ENCODE measurements at places on chromosomes 5 and 9.

DNA sequence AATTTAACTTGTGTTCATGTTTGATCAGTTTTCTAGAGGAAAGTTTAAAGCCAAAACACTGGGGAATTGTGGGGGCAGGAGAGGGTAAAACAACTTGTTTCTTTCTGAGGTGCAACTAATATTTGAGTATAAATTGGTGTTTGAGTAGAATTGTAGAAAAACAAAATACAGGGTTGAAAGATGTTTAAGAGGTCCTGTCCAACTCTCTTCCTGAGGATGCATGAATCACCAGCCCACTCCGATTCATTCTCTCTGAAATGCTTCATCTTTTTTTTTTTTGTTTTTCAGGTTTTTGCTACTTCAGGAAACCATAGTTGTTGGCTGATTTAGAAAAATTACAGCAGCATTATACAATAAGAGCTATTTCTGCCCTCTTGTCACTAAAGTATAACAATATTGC, 42.4 kb upstream of the TMC1 start:
- no peak for DNase-seq

- DNase-seq = no peak
Observed at GRCh38 chr5:131957721-131958441, 12.4 kb upstream of the MEIKIN start.

GRCh38 chr9:108813951-108814601, 41.7 kb downstream of the ACTL7B start:
- DNase-seq = no peak

DNA sequence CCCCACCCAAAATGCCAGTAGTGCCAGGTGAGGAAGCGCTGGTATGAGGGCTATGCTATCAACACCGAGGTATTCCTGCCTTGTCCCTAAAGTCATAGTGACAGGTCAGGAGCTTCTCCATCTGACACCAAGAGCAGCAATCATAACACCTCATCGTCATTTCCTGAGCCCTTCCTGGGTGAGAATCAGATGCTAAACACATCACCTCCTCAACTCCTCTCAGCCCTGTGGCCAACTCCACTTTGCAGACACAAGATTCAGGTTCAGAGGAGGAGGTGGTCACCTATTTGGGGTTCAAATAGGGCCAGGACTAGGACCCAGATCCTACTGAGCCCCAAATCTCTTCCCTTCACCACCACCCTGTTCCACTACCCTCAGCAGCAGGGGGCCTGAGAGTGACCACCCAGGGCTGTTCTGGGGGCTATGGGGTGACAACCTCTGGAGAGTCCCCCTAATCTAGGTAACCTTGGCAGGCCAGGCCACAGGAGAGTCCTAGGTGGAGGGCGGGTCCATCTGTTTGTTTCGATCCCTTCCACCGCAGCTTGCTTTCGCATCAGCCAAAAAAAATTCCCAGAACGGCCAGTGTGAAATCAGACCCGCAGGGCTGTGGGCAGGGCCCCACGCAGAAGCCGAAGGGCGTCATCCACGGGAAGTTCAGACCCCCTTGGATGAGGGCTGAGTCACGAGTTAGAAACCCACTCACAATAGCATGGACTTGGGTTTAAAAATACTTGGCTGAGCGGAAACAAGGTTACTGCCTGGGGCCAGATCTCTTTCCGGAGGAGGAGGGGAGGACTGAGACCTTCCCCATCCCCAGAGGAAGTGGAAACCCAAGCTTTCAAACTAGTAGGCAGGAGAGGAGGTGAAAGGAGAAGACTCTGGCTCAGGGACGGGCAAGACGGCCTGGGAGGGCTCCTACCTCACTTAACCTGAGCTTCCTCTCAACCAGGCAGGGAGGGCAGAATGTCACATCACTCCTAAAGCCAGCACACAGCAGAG, 8.7 kb downstream of the STK10 start:
- peak; percentile 61 for DNase-seq

- DNase-seq = no peak
Observed at GRCh38 chr5:108636135-108636853, 111.4 kb upstream of the FER start.

DNA sequence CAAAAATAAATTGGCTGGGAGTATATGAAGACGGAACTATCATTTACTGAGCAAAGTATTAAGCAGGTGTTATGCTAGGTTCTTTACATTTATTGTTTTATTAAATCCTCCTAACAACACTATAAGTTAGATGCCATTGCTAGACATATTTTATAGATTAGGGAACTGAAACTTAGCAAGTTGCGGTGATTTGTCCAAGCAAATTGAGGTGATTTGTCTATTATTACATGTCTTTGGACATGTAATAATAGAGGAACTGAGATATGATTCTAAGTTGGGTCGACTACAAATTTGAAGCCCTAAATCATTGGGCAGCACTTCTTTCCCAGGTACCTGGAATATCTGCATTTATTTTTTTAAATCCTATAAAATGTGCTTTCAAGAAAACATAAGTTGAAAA, 429.9 kb downstream of the GABRG2 start:
- no peak for DNase-seq

- no peak for DNase-seq
Observed at GRCh38 chr5:10627160-10627701, 63.4 kb downstream of the ANKRD33B start.

DNA sequence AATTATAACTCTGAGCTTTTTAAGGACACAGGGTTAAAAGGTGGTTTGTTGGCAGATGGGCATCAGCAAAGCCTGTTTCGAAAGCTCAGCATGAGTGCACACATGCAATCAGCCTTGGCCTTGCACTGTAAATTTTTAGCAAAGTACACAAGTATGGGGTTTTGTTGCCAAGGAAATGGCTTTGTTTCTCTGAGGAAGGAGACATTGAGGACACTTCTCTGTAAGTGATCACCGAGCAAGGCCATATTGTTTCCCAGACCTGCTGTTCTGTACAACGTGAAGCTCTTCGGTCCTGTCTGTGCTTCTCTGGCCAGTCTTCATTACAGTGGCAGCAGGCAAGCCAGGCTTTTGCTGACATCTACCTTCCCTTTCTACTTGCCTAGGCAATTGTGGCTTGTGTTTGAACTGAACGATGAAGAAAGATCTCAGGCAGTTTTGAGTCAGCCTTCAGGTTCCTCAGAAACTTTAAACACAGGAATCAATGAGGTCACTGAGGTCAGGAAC, 27.9 kb upstream of the GLRX start:
- no peak for DNase-seq

DNA sequence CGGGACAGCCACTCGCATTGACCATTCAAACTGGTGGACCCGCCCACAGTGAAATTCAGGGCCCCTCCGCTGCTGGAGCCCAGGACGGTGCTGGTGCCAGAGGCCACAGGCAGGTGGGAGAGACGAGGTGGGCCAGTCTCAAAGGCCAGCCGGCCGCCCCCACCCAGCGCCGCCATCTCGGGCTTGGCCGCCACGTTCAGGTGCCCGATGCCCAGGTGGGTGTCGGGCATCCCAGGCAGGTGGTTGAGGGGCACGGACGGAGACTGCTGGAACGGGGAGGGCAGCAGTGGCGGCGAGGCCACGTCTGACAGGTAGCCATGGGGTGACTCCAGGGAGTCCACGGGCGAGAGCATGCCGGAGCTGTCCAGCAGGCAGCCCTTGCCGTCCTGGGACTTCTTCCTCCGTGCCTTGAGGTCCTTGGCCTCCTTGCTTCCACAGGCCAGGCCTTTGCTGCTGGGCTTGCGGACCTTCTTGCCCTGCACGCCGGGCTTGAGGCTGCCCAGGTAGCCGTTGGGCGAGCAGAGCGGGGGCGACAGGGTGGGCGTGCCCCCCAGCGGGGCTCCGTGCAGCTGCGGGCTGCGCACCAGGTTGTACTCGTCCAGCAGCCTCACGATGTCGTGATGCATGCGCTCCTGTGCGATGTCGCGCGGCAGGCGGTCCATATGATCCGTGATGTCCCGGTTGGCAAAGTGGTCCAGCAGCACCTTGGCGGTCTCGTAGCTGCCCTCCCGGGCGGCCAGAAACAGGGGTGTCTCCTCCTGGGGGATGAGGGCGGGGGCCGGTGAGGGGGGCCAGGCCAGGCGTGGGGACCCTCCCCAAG, 14.2 kb upstream of the SEC16A start:
- no peak for DNase-seq

DNA sequence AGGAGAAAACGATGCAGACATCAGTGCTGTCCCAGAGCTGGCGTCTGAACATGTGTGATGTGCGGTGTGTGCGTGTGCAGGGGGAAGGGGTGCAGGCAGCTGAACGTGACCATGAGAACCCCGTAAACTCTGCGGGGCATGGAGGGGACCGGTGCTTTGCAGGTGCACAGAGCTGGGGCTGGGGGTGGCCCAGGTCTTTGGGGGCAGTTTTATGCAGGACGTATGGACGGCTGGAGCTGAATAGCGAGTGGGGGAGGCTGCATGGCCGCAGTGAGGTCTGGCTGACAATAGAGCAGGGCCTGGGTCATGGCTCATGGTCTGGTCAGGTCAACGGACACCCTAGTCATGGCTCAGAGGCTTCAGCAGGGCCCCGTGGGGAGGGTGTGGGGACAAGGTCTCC, 3.3 kb upstream of the EXOC3 start:
- DNase-seq = peak; percentile 22

- no peak for DNase-seq
Observed at GRCh38 chr9:112861155-112861554, 29.5 kb downstream of the SLC46A2 start.

GRCh38 chr9:12697719-12698118, 4.5 kb downstream of the TYRP1 start:
- DNase-seq = no peak

DNA sequence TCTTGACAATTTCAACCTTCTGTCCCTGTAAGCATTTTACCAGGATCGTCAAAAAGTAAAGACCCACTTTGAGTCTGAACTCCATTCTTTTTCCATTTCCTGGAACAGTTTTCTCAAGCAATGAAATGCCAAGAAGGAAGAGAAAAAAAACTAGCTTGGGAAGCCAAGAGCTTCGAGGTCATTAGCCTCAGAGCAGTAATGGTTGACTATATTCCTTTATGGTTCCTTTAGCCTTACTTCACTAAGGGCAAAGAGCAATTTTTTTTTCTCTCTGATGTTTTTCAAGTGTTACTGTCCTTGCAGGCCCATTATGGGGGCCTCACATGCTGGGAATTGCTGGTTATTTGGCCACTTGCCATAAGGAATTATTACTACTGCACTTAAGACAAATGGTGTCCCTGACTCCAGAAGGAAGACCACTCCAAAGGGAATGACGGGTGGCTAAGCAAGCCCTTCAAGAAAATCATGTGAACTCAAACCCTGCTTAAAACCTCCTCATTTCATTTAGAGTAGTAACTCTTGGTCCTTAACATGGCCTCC, 37.1 kb downstream of the BNC2 start:
- no peak for DNase-seq

DNA sequence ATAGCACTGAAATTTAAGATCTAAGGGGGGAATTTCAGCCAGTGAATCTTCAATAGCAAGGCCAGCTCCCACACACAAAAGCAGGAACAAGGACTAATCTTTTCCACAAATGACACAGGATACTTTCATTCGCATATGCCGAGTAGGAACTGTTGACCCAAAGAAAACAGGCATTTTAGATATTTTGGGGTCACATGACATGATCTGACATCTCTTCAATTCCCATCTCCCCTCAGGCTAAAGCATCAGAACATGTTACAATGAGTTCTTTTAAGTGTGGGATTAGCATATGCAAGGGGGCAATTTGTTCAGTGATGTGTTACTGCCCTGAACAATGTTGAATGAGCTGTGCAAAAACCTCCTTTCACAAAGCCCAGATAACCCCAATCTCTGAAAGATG, 68.2 kb downstream of the TLE1 start:
- DNase-seq = no peak

- no peak for DNase-seq
Observed at GRCh38 chr5:125503946-125504345, 757.5 kb upstream of the ZNF608 start.

- no peak for DNase-seq
Observed at GRCh38 chr5:131637694-131638093, 2.7 kb upstream of the RAPGEF6 start.

- DNase-seq = no peak
Observed at GRCh38 chr9:17810728-17811571, 232.1 kb downstream of the SH3GL2 start.

DNA sequence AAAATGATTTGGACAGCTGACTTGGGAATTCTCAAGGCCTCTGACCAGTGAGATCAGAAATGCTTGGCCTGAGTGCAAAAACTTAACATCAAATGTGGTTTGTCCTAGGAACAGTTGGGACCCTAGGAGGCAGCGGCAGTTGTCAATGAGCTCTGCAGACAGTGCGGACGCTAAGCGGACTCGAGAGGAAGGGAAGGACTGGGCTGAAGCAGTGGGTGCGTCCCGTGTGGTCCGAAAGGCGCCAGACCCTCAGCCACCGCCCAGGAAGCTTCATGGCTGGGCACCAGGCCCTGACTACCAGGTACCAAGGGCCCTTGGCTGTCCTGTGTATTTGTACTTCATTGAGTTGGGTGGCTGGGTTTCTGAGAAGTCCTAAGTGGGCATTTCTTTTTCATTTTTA, 43.7 kb upstream of the POMT1 start:
- no peak for DNase-seq

GRCh38 chr9:5767968-5768932, 64.7 kb downstream of the ERMP1 start:
- DNase-seq = no peak

GRCh38 chr5:40616781-40617180, 62.9 kb upstream of the PTGER4 start:
- no peak for DNase-seq

GRCh38 chr9:73152953-73153352, 1.3 kb downstream of the ANXA1 start:
- no peak for DNase-seq

DNA sequence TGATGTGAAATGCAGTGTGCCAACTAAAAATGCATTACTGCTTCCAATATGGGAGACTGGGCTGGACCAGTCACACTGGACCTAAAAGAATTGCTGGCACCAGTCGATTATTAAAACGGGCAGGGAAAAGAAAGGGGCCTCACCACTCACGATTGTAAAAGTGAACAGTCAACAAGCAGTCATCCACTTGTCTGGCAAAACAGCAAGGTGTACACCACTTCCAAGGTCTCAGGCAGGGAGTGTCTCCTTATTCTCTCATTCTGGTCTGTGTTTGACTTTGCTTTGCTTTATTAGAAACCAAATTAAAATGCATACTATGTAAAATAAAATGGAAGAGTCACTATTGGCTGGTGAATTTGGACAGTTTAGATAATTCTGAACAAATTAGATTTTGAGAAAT, 57.8 kb upstream of the TRPM3 start:
- DNase-seq = no peak

GRCh38 chr9:18437315-18438201, 36.4 kb upstream of the ADAMTSL1 start:
- DNase-seq = no peak

DNA sequence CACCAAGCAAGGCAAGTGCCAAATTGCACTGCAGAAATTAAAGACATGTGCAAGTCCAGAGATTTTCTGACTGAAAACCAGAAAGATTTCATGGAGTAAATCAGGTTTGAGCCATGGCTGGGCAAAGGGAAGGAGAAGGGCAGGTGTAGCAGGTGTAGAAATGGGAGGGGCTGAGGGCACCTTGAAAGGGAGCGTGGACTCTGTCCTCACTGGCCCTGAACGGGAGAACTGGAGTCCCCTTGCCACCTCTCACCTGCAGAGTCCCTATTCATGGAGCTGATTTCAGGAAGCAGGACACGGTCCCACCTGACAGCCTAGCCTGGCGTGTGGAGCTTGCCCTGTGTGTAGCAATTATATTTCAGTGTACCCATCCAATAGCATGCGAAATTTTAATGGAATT, 46.3 kb downstream of the UBE2QL1 start:
- DNase-seq = no peak

- DNase-seq = no peak
Observed at GRCh38 chr9:111298731-111299598, 31.1 kb downstream of the OR2K2 start.

- DNase-seq = no peak
Observed at GRCh38 chr5:81925981-81926380, 45.8 kb upstream of the ATG10 start.

- DNase-seq = no peak
Observed at GRCh38 chr5:10757043-10757442, 4.0 kb downstream of the DAP start.

Measured in activated naive CD8-positive, alpha-beta T cell treated with anti-CD3 and anti-CD28 coated beads, Interleukin-2, amount 10 ng/mL, durations not matched to agents 7 days and 5 days (primary cell).